ENCODE measurements at places on chromosomes 1 and 21. TPM values are rescaled to one million over a fixed set of nuclear protein-coding genes. Genes with fewer than 3 reads are reported as not detected.

The ZBTB18 gene
- 1.8 TPM for total RNA-seq

The PIGP gene
- 23.5 TPM for total RNA-seq

The DCST1 gene
- total RNA-seq = 0.32 TPM

The OR2T33 gene
- not detected for total RNA-seq

The COL24A1 gene
- total RNA-seq = not detected

The CACHD1 gene
- 8.4 TPM for total RNA-seq

The SYNC gene
- 1.3 TPM for total RNA-seq

The FALEC gene
- total RNA-seq = 0.59 TPM

The NOS1AP gene
- 5.3 TPM for total RNA-seq

The RGS16 gene
- total RNA-seq = 6.5 TPM

The OPTC gene
- total RNA-seq = not detected

The BMP8B gene
- total RNA-seq = 9.5 TPM

The LCE3E gene
- total RNA-seq = not detected

The AMY1C gene
- not detected for total RNA-seq

The RNASEL gene
- 2.9 TPM for total RNA-seq

The LEFTY2 gene
- total RNA-seq = not detected

The KIF2C gene
- total RNA-seq = 92.6 TPM

The C1QC gene
- total RNA-seq = 0.59 TPM

The BEND5 gene
- not detected for total RNA-seq

The PLXNA2 gene
- 0.89 TPM for total RNA-seq

The SLC9C2 gene
- not detected for total RNA-seq

The TLR5 gene
- 1.2 TPM for total RNA-seq

The LCE6A gene
- total RNA-seq = not detected

The HEYL gene
- total RNA-seq = 8.8 TPM

The KLF17 gene
- not detected for total RNA-seq

The DIP2A gene
- total RNA-seq = 39.9 TPM

The GREM2 gene
- not detected for total RNA-seq

The TMCO1 gene
- 61.2 TPM for total RNA-seq

The LCE1A gene
- total RNA-seq = not detected

The LCE2B gene
- not detected for total RNA-seq

The RXRG gene
- total RNA-seq = not detected

The RAB4A gene
- 101 TPM for total RNA-seq

All from HCT116 (cell line).